Adrenal gland (tissue), 19 donors: ENCODE measurements at places on chromosomes 4 and X. TPM values are rescaled to one million over a fixed set of nuclear protein-coding genes. Genes with fewer than 3 reads are reported as not detected.

DNA sequence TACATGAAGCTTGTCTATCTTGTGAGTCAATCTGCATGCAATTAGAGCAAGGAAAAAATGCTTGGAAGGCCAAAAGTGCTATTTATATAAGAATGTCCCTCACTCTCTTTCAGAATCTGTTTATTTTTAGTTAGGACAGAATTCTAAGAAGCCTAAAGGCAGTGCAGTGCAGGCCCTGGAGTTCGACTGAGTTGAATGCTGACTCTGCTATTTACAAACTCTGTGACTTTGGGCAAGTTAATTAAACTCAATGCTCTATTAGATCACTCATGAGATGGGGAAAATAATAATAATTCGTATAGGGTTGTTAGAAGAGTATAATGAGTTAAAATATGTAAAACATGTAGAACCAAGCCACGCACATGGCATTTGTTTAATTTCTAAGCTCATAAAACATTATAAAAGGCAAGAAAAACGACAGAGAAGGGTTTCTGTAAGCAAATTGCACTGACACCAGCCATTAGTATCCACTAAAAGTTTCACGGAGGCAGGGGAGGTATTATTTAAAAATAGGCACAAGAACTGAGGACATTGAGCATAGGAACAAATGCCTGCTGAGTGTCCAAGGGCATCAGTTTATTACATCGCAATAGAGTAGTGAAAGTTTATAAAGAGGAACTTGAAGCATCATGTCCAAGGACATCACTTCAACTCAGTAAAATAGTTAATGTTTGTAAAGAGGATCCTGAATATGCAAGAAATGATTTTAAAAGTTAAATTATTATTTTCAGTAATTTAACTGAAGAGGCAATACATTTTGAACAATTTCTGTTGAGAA, 115.0 kb upstream of the INPP4B start:
- H3K4me1 ChIP-seq = no peaks in the 10 kb centered on the region
- peak overlapping the region; percentile 68 for H3K27ac ChIP-seq
- no peaks in the 10 kb centered on the region for H3K36me3 ChIP-seq
- no peak overlapping the region for H3K4me3 ChIP-seq
- no peaks in the 10 kb centered on the region for H3K27me3 ChIP-seq

GRCh38 chr4:158778156-158778711, 9.4 kb downstream of the FNIP2 start:
- no peaks in the 10 kb centered on the region for H3K36me3 ChIP-seq
- no peak overlapping the region for H3K27ac ChIP-seq
- no peak for DNase-seq
- H3K27me3 ChIP-seq = no peaks in the 10 kb centered on the region
- H3K4me1 ChIP-seq = peaks cover 26% of the 10 kb centered on the region
- H3K4me3 ChIP-seq = no peak overlapping the region

DNA sequence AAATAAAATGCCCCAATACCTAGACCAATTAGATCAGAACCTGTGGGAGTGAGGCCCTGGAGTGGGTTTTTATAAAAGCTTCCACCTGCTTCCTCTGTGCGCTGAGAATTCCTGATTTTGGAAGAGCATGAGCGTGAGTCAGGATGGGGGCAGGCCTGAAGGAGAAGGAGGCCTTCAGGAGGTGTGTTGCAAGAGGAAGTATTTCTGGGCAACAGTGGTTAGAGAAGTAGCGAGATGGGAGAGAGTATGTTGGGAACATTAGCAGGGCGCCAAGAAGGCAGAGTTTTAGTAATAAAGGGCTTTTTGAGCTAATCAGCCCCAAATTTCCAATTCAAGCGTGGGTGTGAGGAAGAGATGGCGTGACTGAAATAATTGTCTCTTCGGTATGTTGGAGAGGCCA, 349.8 kb downstream of the UNC5C start:
- H3K27ac ChIP-seq = no peak overlapping the region
- no peaks in the 10 kb centered on the region for H3K4me1 ChIP-seq
- no peak for DNase-seq
- no peaks in the 10 kb centered on the region for H3K36me3 ChIP-seq
- no peak overlapping the region for H3K4me3 ChIP-seq

- no peaks in the 10 kb centered on the region for H3K27me3 ChIP-seq
- DNase-seq = no peak
- H3K4me3 ChIP-seq = no peak overlapping the region
- no peaks in the 10 kb centered on the region for H3K36me3 ChIP-seq
- H3K4me1 ChIP-seq = no peaks in the 10 kb centered on the region
- no peak overlapping the region for H3K27ac ChIP-seq
These were observed 585.3 kb upstream of the ATOH1 start for GRCh38 chr4:93243262-93243661.

DNA sequence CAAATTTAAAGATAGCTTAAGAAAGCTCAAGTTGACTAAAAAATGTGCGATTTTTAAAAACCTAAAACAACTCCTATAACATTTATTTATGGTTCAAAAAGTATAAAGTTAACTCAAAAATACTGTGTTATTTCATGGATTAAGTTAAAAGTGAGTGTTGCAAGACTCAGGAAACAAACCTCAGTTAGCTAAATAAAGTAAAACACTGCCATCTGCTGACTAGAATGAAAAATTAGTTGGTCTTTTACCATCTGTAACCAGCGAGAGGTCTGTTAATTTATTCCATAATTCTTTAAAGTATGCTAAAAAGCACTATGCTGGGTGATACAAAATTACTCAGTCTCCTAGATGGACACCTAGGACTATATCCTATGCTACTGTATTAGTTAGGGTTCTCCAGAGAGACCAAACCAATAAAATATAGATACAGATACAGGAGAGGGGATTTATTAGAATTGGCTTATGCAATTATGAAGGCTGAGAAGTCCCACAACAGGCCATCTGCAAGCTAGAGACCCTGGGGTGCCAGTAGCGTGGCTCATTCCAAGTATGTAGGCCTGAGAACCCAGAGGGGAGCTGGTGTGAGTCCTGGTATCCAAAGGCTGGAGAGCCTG, 4.9 kb upstream of the WDFY3 start:
- no peaks in the 10 kb centered on the region for H3K36me3 ChIP-seq
- no peak overlapping the region for H3K4me3 ChIP-seq
- H3K27me3 ChIP-seq = no peaks in the 10 kb centered on the region
- no peaks in the 10 kb centered on the region for H3K4me1 ChIP-seq
- H3K27ac ChIP-seq = no peak overlapping the region
- no peak for DNase-seq

- no peaks in the 10 kb centered on the region for H3K27me3 ChIP-seq
- no peaks in the 10 kb centered on the region for H3K4me1 ChIP-seq
- no peak overlapping the region for H3K27ac ChIP-seq
- no peak overlapping the region for H3K4me3 ChIP-seq
- no peaks in the 10 kb centered on the region for H3K36me3 ChIP-seq
- DNase-seq = no peak
These were observed 175.9 kb downstream of the TSPAN5 start for GRCh38 chr4:98482503-98482846.

- no peaks in the 10 kb centered on the region for H3K36me3 ChIP-seq
- peak; percentile 25 for DNase-seq
- H3K27ac ChIP-seq = peak overlapping the region; percentile 47
These were observed 5.9 kb downstream of the IRAK1 start for GRCh38 chrX:154013614-154014360.

- H3K4me3 ChIP-seq = no peak overlapping the region
- no peaks in the 10 kb centered on the region for H3K27me3 ChIP-seq
- no peaks in the 10 kb centered on the region for H3K4me1 ChIP-seq
- H3K36me3 ChIP-seq = no peaks in the 10 kb centered on the region
- H3K27ac ChIP-seq = no peak overlapping the region
- DNase-seq = no peak
These were observed 1676.8 kb upstream of the PCDH7 start for GRCh38 chr4:29043411-29043810.

The RHOH gene
- 0.92 TPM for total RNA-seq

The RS1 gene
- total RNA-seq = not detected

The TEX13D gene
- total RNA-seq = not detected

The RHOXF2B gene
- not detected for total RNA-seq
